AG08395 (cell line): ENCODE measurements at places on chromosomes 2 and 18.

- DNase-seq = no peak
Observed at GRCh38 chr2:32715981-32716380, 88.1 kb downstream of the TTC27 start.

GRCh38 chr2:65071499-65072180, 15.4 kb downstream of the CEP68 start:
- DNase-seq = no peak

DNA sequence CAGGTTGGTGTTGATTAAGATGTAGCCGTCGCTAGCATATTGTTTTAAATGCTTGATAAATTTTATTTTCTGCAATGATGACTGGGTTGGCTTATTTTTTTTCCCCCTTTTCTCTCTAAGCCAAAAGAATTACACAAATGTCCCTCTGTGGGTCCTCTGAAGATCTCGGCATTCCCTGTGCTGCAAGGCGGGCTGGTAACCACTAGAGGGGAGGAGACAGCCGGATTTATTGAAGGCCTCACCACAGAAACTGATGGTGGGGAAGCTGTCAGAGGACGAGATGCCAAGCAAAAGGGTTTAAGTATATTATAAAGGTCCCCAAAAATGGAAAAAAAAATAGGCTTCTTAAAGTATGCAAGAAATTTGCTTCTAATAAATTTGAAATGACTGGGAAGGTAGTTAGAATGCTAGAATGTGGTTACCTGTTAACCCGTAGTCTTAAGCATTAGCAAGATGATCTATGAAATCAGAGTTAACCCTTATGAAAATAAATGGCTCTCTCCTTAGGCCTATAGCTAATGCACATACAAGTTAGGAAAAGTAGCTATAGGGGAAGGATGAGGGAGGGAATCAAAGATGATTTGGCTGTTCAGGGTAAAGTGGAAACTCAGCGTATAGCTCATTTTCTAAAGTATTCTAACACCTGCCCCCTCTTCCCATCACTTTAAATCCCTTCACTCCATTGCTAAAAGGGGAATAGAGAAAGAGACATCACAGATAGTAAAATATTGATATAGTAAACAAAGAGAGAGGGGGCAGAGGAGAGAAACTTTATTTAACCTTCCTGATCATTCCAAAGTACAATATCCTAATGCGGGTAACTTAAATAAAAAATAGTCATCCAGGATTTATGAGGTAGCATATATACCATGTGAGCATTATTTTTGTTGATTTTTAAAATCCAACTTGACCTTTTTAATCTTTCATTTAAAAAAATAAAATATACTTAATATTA, 894.5 kb upstream of the POU3F3 start:
- DNase-seq = peak; percentile 2

- DNase-seq = no peak
Observed at GRCh38 chr2:96091141-96091710, 25.1 kb downstream of the ADRA2B start.

DNA sequence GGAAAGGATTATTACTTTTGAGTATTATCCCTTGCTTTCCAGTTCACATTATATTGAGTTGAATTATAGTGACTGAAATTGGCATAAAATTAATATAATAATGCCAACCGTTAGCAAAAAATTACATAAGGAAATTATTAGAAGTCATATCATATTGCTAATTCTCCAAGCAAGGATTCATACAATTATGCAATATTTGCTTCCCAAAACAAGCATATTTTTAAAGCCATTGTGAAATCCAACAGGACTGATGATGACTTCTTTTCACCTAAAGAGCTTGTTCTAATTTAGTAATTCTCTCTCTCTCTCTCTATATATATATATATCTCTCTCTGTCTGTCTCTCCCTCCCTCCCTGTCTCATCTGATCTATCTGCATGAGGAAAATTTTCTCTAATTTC, 283.5 kb downstream of the DSEL start:
- DNase-seq = no peak

DNA sequence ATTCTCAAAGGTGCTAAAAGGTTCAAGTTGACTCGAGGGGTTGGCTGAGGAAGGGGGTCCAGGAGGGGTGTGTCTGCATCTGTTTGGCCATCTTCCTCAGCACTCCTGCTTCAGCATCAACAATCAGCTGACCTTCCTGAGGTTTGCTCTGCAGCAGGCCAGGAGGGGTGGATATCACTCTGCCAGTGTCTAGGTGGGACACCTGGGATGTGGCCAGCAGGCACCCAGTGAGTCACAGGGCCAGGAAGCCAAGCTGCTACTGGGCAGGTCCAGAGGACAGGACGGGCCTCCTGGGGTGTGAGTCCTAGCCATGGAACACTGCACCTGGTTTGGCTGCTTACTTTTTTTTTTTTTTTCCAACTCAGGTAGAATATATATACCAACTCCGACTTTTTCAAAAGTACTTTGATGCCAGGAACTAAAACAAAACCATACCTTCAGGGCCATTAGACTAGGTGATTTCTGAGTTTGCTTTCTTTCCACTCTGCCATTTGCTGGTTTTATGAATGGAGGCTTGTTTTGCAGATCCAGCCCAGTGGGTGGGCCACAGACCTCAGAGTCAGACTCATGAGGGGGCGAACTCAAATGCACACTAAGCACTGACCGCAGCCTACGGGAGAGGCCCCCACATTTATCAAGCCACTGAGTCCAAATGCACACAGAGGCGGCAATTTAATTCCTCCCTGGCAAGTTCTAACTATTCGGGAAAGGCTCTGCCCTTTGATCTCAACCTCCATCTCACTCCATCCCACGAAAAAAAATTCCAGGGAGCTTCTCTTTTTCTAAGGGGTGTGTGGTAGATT, 76.0 kb downstream of the UXS1 start:
- no peak for DNase-seq

- DNase-seq = no peak
Observed at GRCh38 chr2:45046786-45047185, 37.5 kb upstream of the SIX2 start.

- DNase-seq = peak; percentile 4
Observed at GRCh38 chr2:166361351-166362153, 14.2 kb downstream of the SCN9A start.

DNA sequence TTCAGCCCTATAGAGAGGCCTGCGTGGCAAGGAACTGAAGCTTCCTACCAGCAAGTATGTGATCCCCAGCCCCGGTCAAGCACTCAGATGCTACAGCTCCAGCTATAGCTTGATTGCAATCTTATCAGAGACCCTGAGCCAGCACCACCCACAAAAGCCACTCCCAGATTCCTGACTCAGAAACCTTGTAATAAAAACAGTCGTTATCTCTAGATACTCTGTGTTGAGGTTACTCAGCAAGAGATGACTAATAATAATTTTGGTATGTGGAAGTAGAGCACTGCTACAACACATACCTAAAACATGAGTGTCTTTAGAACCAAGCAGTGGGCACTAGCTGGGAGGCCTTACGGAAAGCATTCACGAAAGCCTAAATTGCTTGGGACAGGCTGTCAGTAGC, 216.9 kb downstream of the UXS1 start:
- DNase-seq = peak; percentile 35

DNA sequence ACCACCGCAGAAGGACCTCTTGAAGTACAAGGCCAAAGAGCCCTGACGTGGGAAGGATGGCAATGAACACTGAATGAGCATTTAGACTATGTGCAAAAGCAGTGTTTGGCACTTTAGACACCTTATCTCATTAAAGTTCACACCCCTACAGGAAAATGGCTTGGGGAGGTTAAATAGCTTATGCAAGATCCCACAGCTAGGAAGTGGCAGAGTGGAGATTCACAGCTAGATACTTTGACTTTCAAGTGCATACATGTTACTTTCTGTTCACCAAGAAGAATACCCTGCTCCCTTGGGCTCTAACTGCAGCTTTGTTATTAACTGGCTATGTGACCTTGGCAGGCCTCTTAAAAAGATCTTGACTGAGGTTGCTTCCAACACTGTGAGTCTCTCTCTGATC, 58.2 kb downstream of the ICOS start:
- no peak for DNase-seq

- no peak for DNase-seq
Observed at GRCh38 chr2:233761040-233761769, 1.1 kb downstream of the UGT1A1 start.

- no peak for DNase-seq
Observed at GRCh38 chr2:16303273-16303577, 362.4 kb downstream of the CYRIA start.

- peak; percentile 3 for DNase-seq
Observed at GRCh38 chr2:43790147-43790546, 16.3 kb downstream of the DYNC2LI1 start.

DNA sequence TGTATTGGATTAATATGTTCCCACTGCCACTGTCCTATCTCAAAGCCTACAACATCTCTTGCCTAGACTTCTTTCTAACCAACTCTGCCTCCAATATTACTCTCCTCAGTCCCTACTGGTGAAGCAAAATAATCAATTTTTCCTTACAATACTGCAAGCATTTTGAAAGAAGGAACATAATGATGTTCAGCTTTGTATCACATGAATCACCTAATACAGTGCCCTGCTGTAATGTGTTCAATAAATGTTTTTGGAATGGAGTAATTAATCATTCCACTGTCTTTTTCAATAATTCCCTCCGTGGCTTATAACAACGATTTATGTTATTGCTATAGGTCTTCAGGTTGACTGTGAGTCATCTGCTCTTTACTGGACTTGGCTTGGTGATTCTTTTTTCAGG, 356.4 kb downstream of the TDRD15 start:
- no peak for DNase-seq
